ENCODE measurements at places on chromosomes 3 and 15.

GRCh38 chr3:196991581-196992460 lies 23.2 kb upstream of the PIGZ start:
- no peak overlapping the region for H3K4me3 ChIP-seq
- no peaks in the 10 kb centered on the region for H3K4me1 ChIP-seq
- H3K27me3 ChIP-seq: peaks cover 7% of the 10 kb centered on the region
- H3K27ac ChIP-seq: no peak overlapping the region
- DNase-seq: no peak

DNA sequence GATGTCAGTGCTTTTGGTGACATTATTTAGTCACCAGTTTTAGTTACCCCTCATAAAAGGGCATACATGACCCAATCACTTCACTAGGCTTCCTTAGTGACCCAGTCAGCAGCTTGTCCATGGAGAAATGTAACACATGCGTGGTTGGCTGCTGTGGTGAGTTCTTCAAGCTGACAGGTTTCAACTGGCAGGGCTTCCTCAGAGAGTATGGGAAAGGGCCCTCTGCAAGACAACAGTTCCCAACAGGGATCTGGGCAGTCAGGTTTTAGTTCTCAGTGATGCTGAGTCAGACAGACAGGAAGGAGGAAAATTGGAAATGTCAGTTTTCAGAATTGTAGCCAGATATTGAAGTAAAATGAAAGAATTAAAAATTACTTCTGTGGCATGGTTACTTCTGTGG lies 282.5 kb downstream of the TBL1XR1 start:
- no peak overlapping the region for H3K4me3 ChIP-seq
- no peaks in the 10 kb centered on the region for H3K27me3 ChIP-seq
- no peaks in the 10 kb centered on the region for H3K4me1 ChIP-seq
- no peak for DNase-seq
- no peaks in the 10 kb centered on the region for H3K36me3 ChIP-seq
- H3K27ac ChIP-seq: no peak overlapping the region

DNA sequence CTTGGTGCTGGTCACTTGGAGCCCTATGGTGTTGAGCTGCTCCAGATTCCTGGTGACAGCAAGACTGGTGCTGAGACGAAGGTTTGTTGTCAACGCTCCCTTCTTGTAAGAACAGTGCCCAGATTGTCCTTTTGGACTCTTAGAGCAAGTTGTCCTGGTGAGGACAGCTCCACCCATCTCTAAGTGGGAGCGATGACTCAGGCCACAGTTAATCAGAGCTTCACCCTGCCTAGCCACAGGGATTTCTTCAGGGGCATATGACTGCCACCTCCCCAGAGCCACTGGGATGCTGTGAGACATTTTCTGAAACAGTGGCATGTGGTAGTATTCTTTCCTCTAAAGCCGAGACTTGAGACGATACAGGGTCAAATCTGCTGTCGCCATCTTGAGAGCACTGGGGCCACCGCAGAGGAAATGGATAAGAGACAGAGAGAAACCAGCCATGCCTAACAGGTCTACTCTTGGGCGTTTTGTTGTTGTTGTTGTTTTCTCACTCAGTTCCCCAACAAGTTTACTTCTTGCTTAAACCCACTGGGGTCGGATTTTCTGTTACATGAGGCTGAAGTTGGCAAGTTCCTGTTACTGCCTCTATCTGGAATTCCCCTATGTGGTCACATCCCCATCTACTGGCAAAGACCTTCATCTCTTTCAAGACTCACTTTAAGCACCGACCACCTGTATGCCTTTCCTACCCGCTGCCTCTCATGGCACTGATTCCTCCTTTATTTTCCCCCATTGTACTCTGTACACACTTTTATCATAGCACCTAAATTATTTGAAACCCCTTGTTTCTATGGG lies 16.0 kb upstream of the PCOLCE2 start:
- no peaks in the 10 kb centered on the region for H3K27me3 ChIP-seq
- no peaks in the 10 kb centered on the region for H3K36me3 ChIP-seq
- H3K4me3 ChIP-seq: no peak overlapping the region
- H3K27ac ChIP-seq: no peak overlapping the region

GRCh38 chr3:48278884-48279559 lies 38.1 kb downstream of the ZNF589 start:
- no peaks in the 10 kb centered on the region for H3K4me1 ChIP-seq
- H3K36me3 ChIP-seq: no peaks in the 10 kb centered on the region
- H3K27me3 ChIP-seq: no peaks in the 10 kb centered on the region
- no peak for DNase-seq

- no peaks in the 10 kb centered on the region for H3K36me3 ChIP-seq
Observed at GRCh38 chr3:119700920-119701734, 1.7 kb upstream of the CFAP91 start.

DNA sequence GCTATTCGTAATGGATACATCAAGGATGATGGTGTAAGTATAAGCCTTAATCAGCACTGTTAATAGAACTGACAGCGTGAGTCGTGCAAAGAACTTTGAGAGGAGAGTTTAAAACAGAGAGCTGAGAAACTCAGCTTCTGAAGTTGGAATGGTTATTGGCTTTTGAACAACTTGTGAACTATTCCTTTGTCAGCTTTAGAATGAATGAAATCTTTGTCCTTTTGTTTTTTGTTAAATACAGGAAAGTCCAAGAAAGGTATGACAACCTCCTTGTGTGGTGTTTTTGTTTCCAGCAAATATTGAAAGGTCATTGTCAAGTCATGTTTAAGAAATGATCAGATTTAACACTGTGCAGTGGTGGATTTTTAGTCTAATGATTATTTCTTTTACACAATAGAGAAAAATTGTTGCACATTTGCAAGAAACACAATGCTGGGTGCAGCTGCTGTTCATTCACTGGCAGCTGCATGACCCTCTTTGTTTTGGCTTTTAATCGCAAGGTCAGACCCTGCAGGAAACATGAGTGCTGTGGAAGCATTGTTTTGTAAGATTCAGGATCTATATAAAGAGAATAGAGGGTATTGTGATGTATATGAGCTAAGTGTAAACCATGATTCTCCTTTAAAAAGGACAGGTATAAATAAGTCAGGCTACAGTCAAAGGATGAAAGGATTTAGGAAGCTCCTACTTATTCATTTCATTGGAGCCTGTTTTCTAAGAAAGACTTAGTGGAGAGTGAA lies 21.7 kb upstream of the ABHD10 start:
- H3K27me3 ChIP-seq: no peaks in the 10 kb centered on the region
- no peak for DNase-seq
- H3K4me3 ChIP-seq: no peak overlapping the region

DNA sequence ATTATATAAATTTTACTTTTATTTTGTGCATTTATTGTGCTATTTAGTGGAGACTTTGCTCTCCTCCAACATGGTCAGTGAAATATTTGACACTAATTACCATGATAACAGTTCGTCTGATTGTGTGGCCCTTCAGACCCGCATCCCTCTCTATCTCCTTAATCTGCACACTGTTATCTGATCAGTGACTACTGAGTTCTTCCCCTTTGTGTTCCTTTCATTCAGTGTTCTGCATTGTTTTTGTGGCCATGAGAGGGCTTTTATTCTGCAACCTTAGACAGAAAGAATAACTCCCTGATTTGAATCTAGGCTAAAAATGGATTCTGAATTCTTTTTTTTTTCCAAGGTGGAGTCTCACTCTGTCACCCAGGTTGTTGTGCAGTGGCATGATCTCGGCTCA lies 11.9 kb upstream of the FMN1 start:
- H3K27me3 ChIP-seq: peaks cover 3% of the 10 kb centered on the region
- H3K4me1 ChIP-seq: no peaks in the 10 kb centered on the region
- H3K4me3 ChIP-seq: no peak overlapping the region
- H3K27ac ChIP-seq: no peak overlapping the region

DNA sequence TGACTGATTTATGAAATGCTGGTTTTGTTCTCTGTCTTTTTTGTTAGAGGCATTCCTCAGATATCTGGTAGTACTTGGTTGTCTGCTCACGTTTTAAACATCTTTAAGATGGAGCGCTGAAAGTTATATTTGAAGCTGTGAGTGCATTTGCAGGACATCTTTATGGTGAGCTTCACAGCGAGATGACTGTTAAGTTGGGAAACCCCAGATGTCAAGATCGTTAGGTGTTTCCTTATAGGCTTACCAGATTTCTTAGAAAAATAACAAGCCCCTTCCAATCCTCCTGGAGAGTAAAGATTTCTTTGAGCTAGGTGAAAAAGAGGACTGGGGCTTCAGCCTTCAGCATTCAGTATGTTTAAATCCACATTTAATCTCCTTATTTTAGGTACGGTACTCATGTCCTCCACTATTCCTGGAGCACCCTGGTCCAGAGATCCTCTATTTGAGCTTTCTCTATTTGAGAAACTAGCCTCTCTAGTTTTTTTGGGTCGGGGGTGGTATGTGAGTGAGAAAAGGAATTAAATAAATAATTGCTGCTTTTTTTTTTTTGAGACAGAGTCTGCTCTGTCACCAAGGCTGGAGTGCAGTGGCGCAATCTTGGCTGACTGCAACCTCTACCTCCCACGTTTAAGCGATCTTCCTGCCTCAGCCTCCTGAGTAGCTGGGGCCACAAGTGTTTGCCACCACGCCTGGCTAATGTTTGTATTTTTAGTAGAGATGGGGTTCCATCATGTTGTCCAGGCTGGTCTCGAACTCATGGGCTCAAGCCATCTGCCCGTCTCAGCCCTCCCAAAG lies 72.3 kb downstream of the ZNF609 start:
- peaks cover 8% of the 10 kb centered on the region for H3K4me1 ChIP-seq
- H3K27ac ChIP-seq: no peak overlapping the region

- H3K4me3 ChIP-seq: no peak overlapping the region
- DNase-seq: no peak
- H3K36me3 ChIP-seq: no peaks in the 10 kb centered on the region
Observed at GRCh38 chr3:54073386-54073785, 49.0 kb upstream of the CACNA2D3 start.

- no peaks in the 10 kb centered on the region for H3K4me1 ChIP-seq
- H3K27ac ChIP-seq: no peak overlapping the region
- H3K27me3 ChIP-seq: no peaks in the 10 kb centered on the region
- DNase-seq: peak; percentile 65
Observed at GRCh38 chr3:73716418-73716817, 91.7 kb upstream of the PDZRN3 start.

DNA sequence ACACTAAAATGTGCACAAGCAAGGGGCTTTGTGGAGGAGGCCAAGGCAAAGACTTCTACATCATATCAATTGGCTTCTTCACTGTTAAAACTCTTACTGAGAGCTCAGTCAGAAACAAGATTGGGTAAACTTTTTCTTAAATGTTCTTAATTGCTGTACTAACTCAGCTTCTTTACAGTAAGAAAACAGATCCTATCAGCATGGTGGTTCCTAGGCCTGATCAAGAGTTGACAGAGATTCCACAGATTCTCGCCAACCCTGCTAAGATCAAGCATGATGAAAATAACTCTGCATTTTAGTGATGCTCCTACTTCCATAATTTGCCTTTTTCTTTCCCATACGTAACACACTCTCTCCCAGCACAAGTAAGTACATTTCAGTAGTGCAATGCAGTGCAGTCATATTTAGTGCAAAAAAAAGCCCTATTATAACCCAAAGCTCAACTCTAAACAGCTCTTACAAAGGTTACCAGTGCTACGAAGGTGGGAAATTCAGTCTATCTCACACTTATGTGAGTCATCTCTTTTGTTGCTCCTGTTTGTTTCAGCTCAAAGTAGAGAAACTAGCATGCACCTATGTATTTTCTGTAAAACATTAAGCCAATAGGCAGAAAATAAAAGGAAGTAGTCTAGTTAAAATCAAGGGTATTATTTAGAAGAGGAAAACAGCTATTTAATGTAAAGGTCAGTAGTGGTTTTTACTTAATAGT lies 29.9 kb downstream of the TIGIT start:
- H3K27ac ChIP-seq: no peak overlapping the region
- H3K4me1 ChIP-seq: no peaks in the 10 kb centered on the region
- no peak for DNase-seq

- no peak overlapping the region for H3K27ac ChIP-seq
- H3K36me3 ChIP-seq: no peaks in the 10 kb centered on the region
- H3K27me3 ChIP-seq: peaks cover 12% of the 10 kb centered on the region
- DNase-seq: no peak
- no peaks in the 10 kb centered on the region for H3K4me1 ChIP-seq
- H3K4me3 ChIP-seq: no peak overlapping the region
Observed at GRCh38 chr3:194081826-194082225, 54.1 kb upstream of the HES1 start.

- H3K36me3 ChIP-seq: no peaks in the 10 kb centered on the region
- H3K27ac ChIP-seq: no peak overlapping the region
- no peak for DNase-seq
- H3K4me3 ChIP-seq: no peak overlapping the region
Observed at GRCh38 chr3:56202997-56203396, 265.3 kb downstream of the ERC2 start.

DNA sequence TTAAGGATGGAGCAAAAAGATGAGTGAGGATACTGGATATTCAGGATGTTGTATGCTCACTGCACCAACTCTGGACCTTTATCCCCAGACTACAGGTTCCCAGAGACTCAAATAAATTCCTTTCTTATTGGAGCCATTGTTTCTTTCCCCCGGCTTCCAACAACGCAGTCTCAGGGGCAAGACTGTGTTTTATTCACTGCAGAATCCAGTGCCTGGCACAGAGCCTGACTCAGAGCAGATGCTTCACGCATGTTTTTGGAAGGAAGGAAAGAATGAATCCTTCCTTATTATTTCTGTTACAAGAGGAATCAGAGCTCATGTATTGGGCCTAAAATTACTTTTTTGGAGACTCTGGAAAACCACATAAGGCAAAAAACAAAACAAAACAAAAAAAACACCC lies 96.0 kb upstream of the VGLL4 start:
- H3K4me1 ChIP-seq: no peaks in the 10 kb centered on the region
- peaks cover 12% of the 10 kb centered on the region for H3K27me3 ChIP-seq
- no peak overlapping the region for H3K4me3 ChIP-seq
- H3K36me3 ChIP-seq: no peaks in the 10 kb centered on the region

DNA sequence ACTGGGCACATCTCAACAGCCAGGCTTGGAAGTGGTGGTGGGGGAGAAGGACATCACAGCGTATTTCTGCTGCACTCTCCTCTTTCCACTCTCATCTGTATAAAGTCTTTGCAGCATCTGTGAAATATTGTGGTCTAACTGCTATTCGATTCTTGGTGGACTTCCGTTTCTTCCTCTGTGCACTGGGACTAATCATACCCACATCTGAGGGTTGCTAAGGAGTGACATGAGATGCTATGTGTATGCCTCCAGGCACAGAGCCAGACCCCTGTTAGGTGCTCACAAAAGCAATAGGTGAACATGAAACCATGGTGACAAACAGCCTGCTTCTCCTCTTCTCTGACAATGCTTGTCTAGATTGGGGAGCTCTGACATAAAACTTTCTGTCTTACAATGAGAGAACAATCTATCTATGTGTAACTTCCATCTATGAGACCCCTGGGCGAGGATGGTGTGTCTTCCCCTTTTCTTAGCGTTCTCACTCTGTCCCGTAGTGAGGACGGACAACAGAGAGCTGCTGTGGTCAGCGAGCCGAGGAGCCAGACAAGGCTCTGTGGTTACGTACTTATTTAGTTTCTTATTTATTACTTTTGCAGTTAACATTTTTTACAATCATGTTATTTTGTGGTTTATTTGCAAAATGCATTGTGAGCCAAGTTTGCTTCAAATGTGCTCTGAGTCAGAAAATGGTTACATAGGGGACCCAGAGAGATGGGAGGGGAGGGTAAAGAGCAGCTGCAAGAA lies 196.7 kb upstream of the TPRG1 start:
- peaks cover 14% of the 10 kb centered on the region for H3K4me1 ChIP-seq
- peak; percentile 91 for DNase-seq
- peak overlapping the region; percentile 8 for H3K27ac ChIP-seq
- H3K27me3 ChIP-seq: no peaks in the 10 kb centered on the region
- H3K36me3 ChIP-seq: no peaks in the 10 kb centered on the region

Measured in fibroblast of lung (primary cell).